NCI-H187 treated with DMSO at 0.1 percent for 48 hours (cell line): ENCODE measurements at places on chromosomes 2 and 18.

DNA sequence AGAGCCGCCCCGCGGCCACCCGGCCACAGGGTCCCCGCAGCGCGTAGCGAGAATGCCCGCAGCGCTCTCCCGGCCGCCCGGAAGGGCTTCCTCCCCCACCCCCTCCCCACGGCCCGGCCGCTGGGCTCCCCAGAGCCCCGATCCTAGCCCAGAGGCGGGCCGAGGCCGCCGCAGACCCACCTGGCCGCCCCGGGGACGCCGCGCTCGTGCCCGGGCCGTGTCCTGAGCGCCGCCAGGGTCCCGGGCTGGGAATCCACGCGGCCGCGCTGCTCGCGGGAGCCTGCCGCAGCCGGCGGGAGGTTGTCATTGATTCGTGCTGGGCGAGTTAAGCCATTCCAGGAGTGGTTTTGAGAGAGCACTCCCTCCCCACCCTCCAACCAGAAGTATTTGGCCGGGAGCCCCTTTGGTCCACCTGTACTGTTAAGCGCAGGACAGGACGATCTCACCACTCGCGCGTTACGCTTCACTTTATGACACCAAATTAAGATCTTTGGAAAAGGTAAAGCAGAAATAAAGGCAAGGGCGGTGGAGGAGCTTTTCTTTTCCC, 206.4 kb upstream of the SMAD2 start:
- DNase-seq = no peak

DNA sequence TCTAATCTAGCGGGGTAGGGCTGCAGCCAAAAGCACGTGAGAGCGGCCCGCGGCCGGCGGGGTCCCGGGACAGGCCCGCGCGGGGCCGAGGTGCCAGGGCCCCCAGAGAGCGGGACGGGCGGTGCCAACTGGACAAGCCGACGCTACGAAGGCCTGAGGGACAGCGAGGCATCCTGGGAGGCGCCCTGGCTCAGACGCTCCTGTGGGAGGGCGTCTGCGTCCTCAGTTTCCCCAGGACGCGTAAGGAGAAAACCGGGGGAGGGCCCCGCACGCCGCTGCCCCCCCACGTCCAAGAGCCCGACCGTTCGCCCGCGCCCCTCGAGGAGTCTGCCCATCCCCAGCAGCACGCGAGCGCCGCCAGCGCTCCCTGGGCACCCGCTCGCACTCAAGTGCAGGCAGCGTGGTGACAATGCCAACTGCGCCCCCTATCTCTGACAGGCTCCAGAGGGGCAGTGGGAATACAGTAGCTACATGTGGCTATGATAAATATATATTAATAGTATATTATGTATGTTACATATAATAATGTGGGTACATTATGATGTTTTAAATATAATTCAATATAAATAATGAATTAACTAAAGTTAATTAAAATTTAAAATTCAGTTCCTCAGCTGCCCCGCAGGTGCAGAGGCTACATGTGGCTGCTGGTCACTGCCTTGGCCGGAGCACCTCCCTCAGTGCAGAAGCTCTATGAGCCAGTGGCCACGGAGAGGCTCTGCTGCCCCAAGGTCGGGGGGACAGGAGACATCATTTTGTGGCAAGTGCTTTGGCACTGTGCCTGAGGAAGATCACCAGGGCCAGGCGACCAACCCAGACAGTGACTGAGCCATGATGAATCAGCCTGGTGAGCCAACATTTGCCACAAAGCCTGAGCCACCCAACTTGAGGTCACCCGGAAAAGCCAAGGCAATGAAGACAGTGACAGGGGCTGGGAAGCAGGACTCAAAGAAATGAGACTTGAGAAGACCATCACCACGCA, 5.5 kb upstream of the SFT2D3 start:
- no peak for DNase-seq

GRCh38 chr2:67671464-67672450, 274.6 kb downstream of the ETAA1 start:
- DNase-seq = no peak

DNA sequence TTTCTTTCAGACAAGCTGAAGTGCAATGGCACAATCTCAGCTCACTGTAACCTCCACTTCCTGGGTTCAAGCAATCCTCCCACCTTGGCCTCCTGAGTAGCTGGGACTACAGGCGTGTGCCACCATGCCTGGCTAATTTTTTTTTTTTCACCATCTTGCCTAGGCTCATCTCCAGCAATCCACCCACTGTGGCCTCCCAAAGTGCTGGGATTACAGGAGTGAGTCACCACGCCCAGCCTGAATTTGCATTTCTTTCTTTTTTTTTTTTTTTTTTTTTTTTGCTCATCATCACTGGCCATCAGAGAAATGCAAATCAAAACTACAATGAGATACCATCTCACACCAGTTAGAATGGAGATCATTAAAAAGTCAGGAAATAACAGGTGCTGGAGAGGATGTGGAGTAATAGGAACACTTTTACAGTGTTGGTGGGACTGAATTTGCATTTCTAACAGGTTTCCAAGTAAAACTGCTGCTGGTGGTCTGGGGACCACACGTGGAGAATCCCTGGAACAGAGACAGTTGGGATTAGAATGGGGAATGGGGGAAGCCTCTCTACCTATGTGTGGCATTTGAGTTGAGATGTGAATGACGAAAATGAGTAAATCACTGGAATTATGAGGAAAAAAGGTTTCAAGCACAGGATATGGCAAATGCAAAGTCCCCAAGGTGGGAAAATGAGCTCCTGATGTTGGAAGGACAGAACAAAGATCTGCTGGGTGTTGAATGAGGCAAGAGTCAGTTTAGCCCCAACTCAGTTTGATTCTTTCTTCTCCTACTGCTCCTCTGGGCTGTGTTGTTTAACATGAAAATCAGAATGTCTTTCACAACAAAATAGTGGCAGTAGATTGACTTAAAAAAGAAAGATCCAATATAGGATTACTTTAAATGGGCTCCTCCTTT, 88.8 kb upstream of the MAP4K4 start:
- DNase-seq = no peak

DNA sequence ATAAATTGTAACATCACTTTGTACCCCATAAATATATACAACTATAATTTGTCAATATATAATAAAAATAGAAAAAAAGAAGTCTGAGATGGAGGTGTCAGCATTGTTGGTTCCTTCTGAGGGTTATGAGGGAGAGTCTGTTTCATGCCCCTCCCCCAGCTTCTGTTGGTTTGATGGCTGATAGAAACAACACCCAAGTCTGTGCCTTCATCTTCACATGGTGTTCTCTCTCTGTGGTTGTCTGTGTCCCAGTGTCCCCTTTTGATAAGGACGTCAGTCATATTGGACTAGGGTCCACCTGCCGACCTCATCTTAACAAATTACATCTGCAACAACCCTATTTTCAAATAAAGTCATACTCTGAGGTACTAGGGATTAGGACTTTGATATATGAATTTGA, 20.3 kb upstream of the EHBP1 start:
- no peak for DNase-seq

DNA sequence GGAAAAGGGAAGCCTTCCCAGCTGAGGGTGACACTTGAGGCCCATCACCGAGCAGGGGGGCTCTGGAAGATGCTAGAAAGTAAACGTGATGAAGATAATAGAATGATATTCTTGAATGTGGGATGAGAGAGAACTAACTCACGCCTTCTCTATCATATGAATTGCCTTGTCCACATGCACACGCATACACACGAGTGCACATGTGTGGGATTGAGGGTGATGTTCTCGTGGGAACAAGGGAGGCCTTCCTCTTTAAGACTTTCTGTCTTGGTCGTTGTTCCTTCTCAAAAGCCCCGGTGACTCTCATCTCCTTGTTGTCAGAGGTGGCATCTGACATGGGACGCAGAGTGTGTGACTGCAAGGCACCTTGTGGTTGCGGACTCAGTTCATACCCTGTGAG, 436.9 kb downstream of the ZNF516 start:
- DNase-seq = no peak

GRCh38 chr2:42073739-42074503, 26.1 kb downstream of the PKDCC start:
- no peak for DNase-seq

GRCh38 chr18:50707855-50708469, 111.9 kb downstream of the MRO start:
- DNase-seq = no peak

- no peak for DNase-seq
Observed at GRCh38 chr2:208244422-208244821, 10.4 kb downstream of the IDH1 start.

- DNase-seq = no peak
Observed at GRCh38 chr2:227411320-227411989, 23.7 kb upstream of the SCYGR1 start.

- no peak for DNase-seq
Observed at GRCh38 chr2:224217233-224217961, 178.3 kb upstream of the SERPINE2 start.

DNA sequence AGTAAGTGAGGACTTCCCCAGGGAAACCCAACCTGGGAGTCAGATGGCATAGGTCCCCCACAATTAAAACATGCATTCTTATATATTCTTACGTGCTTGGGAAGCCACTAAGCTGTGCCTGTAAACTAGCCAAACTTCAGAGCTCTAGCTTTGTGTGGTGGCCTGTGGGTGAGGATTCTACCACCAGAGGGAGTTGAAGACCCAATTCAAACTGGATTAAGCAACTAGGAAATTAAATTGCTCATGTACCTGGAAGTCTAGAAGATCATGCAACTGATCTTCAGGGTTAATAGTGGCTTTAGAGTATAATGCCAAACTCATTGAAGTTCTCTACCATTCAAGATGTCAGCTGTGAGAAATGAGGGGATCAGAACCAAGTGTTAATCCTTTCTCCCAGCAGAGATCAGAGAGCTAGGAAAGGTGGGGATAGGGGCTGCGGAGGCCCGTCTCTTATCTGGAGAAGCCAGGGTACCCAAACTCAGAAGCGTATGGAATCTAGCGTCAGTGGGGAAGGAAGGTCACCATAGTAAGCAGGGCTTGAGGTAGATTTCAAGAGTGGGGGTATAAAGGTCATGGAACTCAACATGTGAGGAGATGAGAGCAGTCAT, 53.2 kb upstream of the CCDC85A start:
- DNase-seq = no peak

DNA sequence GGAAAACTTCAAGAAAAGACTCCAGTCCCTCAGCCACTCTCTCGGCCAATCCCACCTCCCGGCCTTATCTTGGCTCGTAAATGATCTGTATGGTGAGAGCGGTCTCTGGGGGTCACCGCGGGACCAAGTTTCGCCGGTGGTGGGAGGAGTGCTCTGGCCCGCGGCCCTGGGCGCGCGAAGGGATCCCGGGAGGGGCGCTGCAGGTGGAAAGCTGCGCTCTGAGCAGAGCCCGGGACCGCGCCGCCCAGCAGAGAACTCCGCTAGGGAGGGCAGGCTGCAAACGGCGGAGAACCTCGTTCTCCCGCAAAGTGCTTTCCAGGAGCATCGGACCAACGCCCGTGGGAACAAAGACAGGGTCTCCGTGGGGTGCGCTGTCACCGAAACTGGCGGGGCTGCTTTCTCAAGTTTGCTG, 622 bp downstream of the LRP2 start:
- no peak for DNase-seq

DNA sequence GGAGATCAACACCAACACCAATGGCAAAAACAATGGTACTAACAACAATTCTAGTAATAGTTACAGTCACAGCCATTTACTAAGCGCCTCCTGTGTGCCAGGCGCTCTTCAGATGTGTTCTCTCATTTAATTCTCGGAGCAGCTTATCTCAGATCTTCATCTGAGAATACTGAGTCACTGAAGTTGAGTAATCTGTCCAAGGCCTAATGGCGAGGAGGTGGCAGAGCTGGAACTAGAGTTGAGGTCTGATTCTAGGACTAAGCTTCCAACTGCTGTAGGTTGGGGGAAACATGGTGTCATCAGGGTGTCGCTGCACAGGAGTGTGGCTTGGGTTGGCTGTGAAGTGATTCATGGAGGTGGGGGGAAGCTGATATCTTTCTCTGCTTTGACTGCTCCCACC, 156.1 kb downstream of the DYSF start:
- DNase-seq = no peak

GRCh38 chr18:9831036-9831722, 54.6 kb upstream of the TXNDC2 start:
- DNase-seq = no peak

- no peak for DNase-seq
Observed at GRCh38 chr18:26526966-26527234, 21.5 kb downstream of the KCTD1 start.

DNA sequence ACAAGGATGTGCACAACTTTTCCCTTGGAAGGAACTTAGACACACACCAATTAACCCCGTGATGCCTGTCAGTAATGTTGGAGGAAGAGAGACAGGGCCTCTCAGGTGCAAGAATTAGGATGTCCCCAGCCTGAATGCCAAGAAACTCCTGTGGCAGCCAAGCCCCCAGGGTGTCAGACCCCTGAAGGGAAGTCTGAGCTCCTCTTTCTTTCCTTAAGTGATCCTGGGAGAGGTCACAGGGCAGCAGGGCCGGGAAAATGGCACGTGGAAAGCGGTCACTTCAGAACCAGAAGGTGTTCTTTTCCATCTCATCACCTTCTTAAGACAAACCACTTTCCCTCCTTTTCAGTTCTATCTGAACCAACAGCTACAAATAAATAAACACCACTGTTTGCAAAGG, 185.9 kb downstream of the ANAPC1 start:
- no peak for DNase-seq
